ENCODE measurements at places on chromosomes 3 and 15. TPM values are rescaled to one million over a fixed set of nuclear protein-coding genes. Genes with fewer than 3 reads are reported as not detected.

GRCh38 chr3:73409138-73409763 lies 215.5 kb downstream of the PDZRN3 start:
- DNase-seq, result no peak

GRCh38 chr3:32780071-32780734 lies 37.6 kb upstream of the TRIM71 start:
- no peak for DNase-seq

GRCh38 chr3:152113413-152113812 lies 155.3 kb upstream of the MBNL1 start:
- DNase-seq, result no peak

DNA sequence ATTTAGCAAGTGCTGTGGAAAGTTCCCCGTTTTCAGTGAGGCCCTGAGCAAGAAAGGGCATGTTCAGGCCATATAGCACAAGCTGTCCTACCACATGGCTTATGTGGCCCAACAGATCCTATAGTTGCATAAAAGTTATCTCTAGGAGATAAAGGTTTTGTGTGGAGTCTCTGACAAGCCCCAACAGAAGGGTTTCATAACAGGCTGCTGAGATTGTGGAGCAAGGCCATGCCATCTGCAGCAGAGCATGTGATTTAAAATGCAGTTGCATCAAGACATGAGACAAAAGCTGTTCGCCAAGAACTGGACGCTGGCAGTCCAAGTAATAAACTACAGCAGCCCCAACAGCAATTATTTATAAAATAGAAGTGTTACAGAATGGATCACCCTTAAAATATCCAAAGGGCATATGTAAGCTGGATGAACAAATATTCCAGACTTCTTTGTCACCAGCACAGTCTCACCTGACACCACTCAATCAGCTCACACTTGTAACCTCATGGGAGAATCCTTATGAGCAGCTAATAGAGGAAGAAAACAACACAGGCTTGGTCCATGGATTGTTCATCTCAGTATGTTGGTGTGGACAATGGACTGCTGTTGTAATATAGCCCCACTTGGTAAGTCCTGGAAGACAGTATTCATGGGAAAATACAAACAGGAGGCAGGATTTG lies 14.4 kb upstream of the CLDN1 start:
- DNase-seq, result no peak

GRCh38 chr3:185519021-185519420 lies 20.2 kb upstream of the TMEM41A start:
- no peak for DNase-seq

GRCh38 chr3:152826476-152826875 lies 8.5 kb upstream of the P2RY1 start:
- DNase-seq, result no peak

- no peak for DNase-seq
These were observed 58.7 kb downstream of the BOC start for GRCh38 chr3:113270068-113270467.

GRCh38 chr3:71817262-71817661 lies 32.3 kb upstream of the PROK2 start:
- DNase-seq, result no peak

DNA sequence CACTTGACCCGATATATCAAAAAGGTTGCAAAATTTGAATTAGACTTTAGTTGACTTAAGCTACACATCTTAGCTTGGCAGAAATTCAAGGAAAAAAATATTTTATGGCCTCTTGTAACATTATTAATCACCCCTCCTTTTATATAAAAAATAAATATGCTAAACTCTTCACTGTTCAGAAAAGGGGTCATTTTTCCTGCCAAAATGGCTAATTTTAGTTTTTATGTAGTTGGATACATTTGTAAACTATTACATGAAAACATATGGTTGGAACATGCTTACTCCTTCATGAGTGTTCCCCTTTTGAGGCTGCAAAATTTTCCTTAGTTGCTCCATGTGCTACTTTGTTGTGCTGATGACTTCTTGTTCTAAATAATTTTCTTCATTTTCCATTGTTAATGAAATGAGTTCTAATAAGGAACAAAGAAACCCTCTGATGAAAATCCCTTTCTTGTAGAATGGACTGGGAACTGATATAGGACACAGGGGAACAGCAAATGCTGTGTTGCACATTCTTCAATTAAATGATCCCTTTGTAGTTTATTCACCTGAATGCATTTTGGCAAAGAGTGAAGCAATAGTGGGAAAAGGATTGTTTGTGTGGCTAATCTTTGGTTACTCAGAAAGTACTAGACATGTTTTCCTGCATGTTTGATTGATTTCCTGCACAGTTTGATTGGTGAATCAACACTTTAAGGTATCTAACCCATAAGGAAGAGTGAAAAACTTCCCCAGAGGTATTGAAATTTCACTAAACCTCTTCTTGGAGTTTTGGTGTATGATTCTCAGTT lies 349.3 kb downstream of the TIGIT start:
- DNase-seq, result no peak

- DNase-seq, result no peak
These were observed 75.9 kb upstream of the RPL35A start for GRCh38 chr3:197874064-197874463.

- DNase-seq, result no peak
These were observed 39.7 kb upstream of the ZNF280D start for GRCh38 chr15:56772868-56773639.

GRCh38 chr3:149339931-149340309 lies 6.5 kb upstream of the TM4SF18 start:
- no peak for DNase-seq

GRCh38 chr3:126307591-126308393 lies 49.4 kb downstream of the KLF15 start:
- DNase-seq, result no peak

- no peak for DNase-seq
These were observed 30.9 kb upstream of the ZNF609 start for GRCh38 chr15:64429448-64429847.

- no peak for DNase-seq
These were observed 15.4 kb upstream of the PLA2G4F start for GRCh38 chr15:42171795-42172194.

GRCh38 chr15:64092864-64093626 lies 593 bp downstream of the CIAO2A start:
- DNase-seq, result no peak

DNA sequence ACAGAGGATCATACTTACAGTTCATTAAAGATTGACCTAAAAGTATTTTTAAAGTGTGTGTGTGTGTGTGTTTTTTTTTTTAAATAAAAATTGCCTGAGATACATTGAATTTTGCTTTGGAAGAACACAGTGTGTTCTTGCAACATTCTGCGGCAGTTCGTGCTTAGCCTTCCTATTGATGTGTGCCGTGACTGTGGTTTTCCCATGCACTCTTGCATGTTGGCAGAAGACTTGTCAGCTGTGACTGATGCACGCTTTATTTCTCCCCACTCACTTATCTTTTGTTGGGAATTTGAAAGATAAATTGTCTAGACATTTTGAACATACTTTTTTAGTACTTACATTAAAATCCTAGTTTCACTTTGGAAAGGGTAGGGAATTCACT lies 136.3 kb upstream of the LRRFIP2 start:
- DNase-seq, result no peak

- DNase-seq, result no peak
These were observed 427 bp downstream of the MBD4 start for GRCh38 chr3:129439226-129439816.

DNA sequence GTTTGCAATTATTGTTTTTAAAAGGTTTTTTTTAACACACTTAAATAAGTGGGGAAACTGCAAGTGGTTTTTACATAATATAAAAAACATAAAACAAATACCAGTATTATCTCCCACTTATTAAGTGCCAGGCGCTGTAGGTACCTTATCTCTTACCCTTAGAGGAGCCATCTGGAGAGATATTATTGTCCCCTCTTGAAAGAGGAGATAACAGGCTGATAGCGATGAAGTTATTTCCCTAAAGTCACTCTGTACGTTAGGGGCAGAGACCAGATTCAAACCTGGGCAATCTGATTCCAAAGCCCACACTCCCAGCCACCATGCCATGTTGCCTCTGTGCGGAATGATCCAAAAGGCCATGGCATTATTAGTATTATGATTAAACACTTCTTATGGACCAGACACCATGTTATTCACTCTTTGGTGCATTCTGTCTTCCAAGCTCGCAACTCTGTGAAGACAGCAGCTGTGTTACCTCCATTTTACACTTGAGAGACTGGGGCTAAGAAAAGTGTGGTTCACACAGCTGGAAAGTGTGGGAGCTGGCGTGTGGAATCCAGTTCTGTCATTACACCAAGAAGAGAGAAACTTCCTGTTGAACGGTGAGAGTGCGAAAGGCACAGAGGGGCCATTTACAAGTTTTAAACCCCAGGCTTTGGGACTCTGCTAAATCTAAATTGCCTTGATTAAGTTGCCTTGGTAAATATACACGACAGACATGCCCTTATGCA lies 79.9 kb upstream of the MITF start:
- no peak for DNase-seq

DNA sequence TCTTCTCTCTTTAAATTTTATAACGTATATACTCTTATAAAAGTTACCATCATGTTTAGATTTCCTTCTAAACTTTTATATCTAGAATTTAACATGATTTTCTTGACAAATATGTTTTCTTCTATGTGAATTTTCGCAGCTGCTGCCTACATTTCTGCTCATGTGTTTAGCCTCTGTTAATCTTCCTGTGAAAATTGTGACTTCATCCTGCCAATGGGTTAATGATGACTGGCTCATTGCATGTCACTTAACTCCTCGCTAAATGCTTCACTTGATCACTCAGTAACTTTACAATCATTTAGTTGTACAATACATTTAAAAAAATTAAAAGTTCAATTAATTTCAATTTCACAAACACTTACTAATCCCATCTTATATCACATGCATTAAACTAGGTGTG lies 178.1 kb downstream of the LPP start:
- DNase-seq, result no peak

GRCh38 chr3:185658943-185659342 lies 72.8 kb downstream of the SENP2 start:
- DNase-seq, result no peak

DNA sequence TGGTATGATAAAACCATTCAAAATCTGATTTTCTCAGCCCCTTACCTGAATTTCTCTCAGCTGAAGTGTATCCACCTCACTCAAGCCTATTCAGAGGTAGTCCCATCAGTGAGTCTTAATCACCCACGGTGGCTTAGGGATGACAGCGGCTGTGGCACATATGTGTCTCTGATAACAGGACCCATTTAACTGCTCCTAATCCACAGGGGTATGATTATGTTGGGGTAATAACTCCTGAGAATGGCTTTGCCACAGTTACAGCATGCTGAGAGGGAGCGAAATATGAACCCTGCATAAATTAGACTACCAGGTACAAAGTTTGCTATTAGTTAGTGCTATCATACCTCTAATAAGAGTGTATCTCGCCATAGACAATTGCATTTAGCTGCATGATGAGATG lies 10.6 kb downstream of the CLRN1 start:
- no peak for DNase-seq

DNA sequence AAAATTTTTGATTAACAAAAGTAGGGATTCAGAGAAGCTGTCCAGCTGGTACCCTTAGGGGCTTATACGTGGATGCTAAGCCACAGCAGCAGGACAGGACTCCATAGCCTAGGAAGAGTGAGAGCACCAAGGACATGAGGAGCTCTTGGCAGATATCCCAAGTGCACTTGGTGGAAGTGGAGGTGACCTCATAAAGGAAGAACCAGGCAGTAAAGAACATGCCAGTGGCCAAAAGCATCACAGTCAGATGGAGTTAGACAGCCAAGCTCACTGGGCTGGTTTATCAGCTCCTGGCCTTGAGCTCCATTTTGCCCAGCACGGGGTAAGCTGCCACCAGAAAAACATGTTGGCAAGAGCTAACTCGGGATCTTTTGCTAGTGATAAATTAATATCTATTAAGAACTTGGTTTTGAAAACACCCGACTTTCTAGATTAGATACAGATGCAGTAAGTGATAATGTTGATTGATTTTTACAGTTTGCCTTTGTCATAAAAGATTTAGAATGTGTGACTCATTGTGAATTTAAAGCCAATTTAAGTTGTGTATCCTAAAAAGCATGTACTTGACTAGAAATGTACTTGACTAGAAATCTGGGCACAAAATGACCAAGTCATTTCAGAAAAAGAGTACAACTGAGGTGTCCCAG lies 108.0 kb downstream of the CMSS1 start:
- no peak for DNase-seq

GRCh38 chr3:60140160-60140559 lies 1090.3 kb upstream of the CFAP20DC start:
- DNase-seq, result no peak

NANOGP8 gene
- total RNA-seq, result not detected

CHDH gene
- 1.2 TPM for total RNA-seq

MAN2A2 gene
- 22.4 TPM for total RNA-seq

MB21D2 gene
- 106 TPM for total RNA-seq

SI gene
- not detected for total RNA-seq

GUCA1C gene
- not detected for total RNA-seq

ERC2 gene
- total RNA-seq, result 77.9 TPM

SYNPR gene
- total RNA-seq, result 119 TPM

CA12 gene
- 7.7 TPM for total RNA-seq

APOD gene
- 2.9 TPM for total RNA-seq

SAMMSON gene
- total RNA-seq, result not detected

XYLB gene
- total RNA-seq, result 4.1 TPM
